ENCODE measurements at places on chromosomes 7 and 10.

GRCh38 chr7:102843850-102844249 is 69.0 kb upstream of the LRRC17 start:
- no peak for DNase-seq

- DNase-seq, result peak; percentile 56
Measured at GRCh38 chr7:18151422-18151821, 123.8 kb upstream of the PRPS1L1 start.

DNA sequence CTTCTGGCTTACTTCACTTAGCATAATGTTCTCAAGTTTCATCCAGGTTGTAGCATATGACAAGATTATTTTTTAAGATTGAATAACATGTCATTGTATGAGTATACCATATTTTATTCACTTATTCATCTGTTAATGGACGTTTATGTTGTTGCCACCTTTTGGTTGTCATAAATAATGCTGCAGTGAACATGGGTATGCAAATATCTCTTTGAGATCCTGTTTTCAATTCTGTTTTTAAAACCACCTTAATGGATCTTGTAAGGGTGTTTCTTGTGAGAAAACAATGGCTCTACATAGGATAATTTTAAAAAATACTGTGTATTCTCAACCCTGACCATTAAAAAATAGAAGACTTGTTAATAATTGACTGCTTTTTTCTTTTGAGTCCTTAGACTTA is 290.7 kb upstream of the TMEM229A start:
- DNase-seq, result no peak

DNA sequence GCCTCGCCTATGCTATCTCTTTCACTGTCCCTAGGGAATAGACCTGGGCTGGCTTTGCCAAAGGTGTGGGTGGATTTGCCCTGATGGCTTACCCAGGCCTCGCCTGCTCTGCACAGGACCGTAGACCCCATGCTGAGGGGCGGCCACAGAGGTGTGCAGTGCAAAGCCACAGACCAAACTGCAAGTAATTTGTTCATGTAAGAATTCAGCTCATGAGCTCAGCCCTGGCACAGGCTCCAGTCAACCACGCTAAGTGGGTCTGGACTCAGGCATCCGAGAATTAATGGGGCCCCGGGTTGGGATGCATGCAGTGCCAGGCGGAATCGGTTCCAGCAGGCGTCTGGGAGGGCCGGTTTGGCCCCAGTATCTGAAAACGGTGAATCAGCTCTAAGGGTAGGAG is 445.2 kb downstream of the DNAJB6 start:
- DNase-seq, result no peak

DNA sequence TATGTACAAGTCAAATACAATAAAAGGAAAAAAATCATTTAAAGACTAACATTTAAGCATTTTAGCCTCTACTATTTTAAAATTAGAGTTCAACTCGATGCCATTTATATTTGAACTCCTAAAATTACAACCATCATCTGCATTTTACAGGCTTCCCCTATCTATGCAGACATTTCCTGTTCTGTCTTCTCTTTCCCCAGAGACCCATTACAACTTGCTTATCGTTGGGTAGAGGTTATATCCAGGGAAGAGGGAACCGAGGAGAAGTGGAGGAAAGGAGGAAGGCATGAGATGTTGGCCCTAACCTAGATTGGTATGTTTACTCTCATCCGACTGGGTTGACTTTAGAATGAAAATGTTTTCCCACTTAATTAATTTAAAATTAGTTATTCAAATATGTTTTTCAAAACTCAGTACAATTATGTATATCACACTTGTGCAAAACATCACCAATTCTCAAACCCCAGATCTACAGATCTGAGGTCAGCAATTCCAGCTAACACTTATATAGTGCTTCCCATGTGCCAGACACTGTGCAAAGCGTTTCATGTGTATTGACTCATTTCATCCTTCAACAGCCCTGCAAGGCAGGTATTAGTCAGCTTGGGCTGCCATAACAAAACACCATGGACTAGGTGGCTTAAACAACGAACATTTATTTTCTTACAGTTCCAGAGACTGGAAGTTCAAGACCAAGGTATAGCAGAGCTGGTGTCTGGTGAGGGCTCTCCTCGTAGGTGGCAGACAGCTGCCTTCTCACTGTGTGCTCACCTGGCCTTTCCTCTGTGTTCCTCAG is 27.3 kb upstream of the HERPUD2 start:
- no peak for DNase-seq

- no peak for DNase-seq
Measured at GRCh38 chr7:155997431-155998327, 185.4 kb upstream of the SHH start.

GRCh38 chr10:91444211-91445182 is 34.4 kb downstream of the HECTD2 start:
- DNase-seq, result peak; percentile 35

GRCh38 chr10:52568309-52568708 is 204.3 kb downstream of the MBL2 start:
- DNase-seq, result no peak

DNA sequence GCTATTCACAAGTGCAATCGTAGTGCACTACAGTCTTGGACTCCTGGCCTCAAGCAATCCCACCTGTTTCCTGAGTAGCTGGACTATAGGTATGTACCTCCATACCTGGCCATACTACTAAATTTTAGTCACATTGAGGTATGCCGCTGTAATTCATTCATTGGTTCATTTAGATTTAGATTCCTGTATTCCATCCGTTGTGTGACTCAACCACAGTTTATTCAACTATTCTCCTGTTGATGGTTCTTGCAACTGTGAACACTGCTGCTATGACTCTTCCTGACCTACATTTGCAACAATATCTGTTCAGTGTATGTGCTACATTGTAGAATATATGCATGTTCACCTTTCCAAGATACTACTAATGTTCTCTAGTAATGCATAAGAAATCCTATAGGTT is 8.0 kb upstream of the ZCCHC24 start:
- no peak for DNase-seq
